ENCODE measurements at places on chromosomes 2 and 18. TPM values are rescaled to one million over a fixed set of nuclear protein-coding genes. Genes with fewer than 3 reads are reported as not detected.

The CD8A gene
- polyA plus RNA-seq = 1.1 TPM

The RPL37A gene
- 1,250 TPM for polyA plus RNA-seq

The DIPK1C gene
- polyA plus RNA-seq = not detected

The CNRIP1 gene
- 0.53 TPM for polyA plus RNA-seq

The ACVR1C gene
- polyA plus RNA-seq = not detected

The VWA3B gene
- polyA plus RNA-seq = not detected

The C2orf92 gene
- polyA plus RNA-seq = 7.9 TPM

The STPG4 gene
- polyA plus RNA-seq = 0.24 TPM

The MC2R gene
- polyA plus RNA-seq = not detected

The CSRNP3 gene
- polyA plus RNA-seq = not detected

The UGT1A3 gene
- polyA plus RNA-seq = not detected

The GKN2 gene
- not detected for polyA plus RNA-seq

The AQP12A gene
- not detected for polyA plus RNA-seq

The DUSP19 gene
- 0.25 TPM for polyA plus RNA-seq

The ACMSD gene
- not detected for polyA plus RNA-seq

The RNU2-63P gene
- polyA plus RNA-seq = 7.5 TPM

Data from CD14-positive monocyte (primary cell).